ENCODE measurements at places on chromosomes 5 and 9.

DNA sequence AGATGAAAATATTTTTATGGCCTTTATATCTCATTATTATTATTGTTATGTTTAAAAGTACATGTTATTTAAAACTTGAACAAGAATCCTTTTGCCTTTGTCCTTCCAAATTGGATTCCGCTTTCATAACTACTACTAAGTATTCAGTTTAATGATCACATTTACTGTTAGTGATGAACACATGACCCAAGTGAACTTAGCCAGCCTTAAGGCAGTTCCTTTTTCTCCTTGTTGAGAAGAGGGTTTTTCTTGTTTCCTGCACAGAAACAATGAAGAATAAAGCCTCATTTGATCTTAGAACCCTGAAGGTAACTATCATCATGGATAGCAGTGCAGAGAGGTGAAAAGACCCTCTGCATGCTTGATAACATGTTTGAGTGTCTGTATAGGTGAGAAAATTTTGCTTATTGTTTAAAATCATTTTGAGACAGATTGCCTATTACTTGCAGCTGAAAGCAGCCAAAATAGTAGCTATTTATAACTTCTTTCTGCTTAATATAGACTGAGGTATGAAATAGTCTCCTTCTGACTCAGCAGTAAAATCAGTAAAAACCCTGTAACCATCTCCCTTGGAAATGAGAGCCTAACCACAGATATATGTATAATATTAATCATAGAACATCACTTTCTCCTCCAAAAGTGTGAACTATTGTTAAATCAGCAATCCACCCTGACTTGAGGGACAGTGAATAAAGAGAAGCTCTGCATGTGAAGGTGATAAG, 266.2 kb downstream of the SPATA31D1 start:
- DNase-seq: no peak

- DNase-seq: no peak
Observed at GRCh38 chr5:154273028-154273617, 82.6 kb downstream of the GALNT10 start.

- no peak for DNase-seq
Observed at GRCh38 chr9:17656889-17657288, 78.0 kb downstream of the SH3GL2 start.

- DNase-seq: no peak
Observed at GRCh38 chr5:121182788-121183490, 668.7 kb upstream of the FTMT start.

DNA sequence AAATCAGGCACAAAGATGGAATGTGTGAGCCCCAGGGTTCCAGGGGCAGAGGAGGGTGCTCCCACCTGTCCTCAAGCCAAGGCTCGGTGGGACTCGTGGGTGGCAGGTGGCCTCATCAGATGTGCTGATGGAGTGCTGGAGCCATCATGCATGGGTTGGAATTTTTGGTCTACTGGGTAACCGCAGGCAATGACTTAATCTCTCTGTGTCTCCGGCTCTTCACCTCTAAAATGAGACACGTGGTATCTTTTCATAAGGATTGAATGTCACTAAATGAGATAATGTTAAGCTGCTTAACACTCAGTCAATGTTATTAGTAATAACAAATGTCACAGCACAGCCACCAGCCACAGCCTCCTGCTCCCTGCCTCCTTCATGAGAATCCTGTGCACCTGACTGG, 245.5 kb downstream of the HSPA4 start:
- no peak for DNase-seq

DNA sequence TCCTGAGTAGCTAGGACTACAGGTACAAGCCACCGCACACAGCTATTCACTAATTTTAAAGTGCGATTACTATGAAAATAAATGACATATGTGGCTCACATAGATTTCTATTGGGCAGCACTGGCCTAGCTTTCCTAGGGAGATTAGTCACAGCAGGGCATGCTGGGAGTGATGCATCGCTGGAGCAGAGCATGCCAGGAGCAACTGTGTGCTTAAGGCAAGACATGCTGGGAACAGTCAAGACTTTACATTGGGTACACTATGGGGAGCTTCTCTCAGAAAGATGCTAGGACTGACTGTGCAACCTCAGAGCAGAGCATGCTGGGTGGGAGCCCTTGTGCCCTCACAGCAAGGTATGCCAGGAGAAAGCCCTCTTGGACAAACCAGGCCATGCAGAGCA, 9.3 kb downstream of the ST6GALNAC6 start:
- no peak for DNase-seq

GRCh38 chr9:126149661-126150060, 177.0 kb upstream of the MVB12B start:
- no peak for DNase-seq

GRCh38 chr5:10579536-10580521, 16.0 kb downstream of the ANKRD33B start:
- no peak for DNase-seq

DNA sequence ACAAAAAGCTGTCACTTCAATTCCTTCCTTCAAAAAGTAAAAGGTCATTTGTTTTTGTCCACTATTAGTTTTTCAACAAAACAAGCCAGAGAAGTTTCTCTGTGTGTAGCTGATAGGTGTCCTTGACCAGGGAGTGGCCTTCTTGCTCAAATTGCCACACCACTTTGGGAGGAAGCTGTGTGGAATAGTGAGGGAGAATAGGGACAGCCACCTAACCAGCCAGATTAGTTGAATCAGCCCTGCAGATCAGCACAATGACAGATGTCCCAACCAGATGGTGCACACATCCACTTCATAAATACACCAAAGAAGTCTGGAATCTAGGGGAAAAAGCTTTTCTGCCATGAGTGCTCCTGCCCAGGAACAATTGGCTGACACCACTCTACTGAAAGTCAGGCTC, 37.2 kb downstream of the NREP start:
- no peak for DNase-seq

GRCh38 chr9:2018764-2019558, 3.8 kb downstream of the SMARCA2 start:
- no peak for DNase-seq

DNA sequence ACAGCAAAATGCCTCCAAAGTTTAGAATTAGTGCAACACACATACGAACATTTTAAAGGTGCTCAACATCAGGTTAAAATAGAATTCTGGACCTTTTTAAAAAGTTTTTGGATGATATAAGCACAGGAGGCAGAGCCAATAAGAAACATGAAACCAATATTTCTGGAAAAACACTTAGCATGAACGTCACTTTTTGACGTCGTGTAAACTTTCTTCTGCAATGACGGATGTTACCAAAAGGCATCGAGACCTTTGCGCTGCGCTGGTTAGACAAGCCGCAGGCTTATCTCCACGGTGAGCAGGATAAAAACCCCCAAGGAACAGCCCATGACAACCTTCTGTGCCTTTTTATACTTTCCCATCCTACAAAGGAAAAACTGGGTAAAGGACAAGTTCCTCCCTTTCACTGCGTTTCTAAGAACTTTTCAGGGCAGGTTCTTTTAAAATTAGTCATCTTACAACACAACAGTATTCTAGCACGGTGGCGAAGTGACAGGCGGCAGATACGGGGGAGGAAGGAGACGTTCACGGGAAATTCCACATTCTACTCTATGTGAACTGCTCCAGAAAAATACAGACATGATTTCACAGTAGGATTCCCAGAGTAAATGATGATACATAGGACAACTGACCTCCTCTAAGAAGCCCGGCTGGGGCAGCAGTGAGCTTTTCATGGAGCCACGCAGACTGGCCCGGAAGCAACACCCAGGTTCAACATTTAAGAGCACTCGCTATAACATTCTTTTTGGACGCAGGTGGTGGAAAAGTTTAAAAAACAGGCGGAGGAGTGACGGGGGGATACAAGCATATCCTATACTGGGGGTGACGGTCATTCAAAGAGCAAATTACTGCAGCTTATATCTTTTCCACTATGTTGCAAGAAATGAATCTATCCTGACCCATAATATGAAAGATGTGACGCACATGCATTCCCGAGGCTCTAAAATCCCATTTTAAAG, 52.4 kb downstream of the USP20 start:
- no peak for DNase-seq

DNA sequence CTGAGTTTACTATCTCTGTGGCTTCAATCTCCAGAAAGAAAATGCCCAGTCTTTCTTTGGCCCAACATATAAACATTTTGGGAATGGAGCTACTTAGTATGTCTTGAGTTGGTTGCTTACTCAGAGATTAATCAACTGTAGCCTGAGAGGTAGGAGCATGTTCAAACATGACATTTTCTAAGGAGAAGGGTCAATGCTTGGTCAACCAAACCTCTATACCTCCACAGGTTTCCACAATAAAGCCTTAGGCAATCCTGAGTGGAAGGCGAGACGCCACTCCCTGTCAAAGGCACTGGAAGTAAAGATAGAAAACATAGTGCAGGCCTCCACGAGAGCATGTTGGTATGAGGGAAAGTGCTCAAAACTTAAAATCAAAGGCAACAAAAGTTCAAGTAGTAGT, 411.4 kb downstream of the KCTD16 start:
- no peak for DNase-seq

DNA sequence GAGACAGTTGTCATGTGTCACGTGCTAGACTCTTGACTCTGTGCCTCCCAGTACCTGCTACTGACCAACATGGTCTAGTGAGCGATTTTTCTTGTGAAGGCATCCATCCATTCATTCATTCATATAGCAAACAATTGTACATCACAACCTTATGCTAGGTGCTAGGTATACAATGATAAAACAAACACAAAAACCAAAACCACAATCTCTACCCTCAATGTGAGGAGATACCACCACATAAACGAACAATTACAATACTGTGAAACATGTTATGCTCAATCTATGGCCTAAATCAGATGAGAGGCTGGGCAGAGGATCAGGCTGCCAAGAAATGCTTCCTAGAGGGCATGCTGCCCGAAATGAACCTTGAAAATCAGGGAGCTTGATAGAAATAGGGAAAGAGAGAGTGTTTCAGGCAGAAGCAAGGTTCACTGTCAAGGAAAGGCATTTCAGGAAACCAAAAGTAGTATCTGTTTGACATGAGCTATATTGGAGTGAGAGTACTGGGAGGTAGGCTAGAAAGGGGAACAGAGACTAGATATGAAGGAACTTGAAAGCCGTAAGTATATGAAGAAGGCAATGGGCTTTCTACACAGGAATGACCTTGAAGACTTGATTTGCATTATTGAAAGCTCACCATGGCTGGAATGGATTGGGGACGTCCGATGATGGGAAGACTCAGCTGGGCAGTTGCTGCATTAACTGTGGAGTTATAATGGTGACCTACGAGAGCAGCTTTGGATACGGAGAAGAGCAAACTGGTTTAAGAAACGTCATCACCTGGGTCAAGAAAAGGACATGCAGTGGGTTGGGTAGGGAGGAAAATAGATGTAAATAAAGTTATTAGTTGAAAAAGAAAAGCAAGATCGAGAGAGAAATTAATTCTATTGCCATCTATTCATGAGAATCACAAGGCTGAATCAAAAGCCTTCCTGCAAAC, 90.1 kb downstream of the THBS4 start:
- no peak for DNase-seq

GRCh38 chr5:129945774-129946270, 41.6 kb downstream of the CHSY3 start:
- no peak for DNase-seq

DNA sequence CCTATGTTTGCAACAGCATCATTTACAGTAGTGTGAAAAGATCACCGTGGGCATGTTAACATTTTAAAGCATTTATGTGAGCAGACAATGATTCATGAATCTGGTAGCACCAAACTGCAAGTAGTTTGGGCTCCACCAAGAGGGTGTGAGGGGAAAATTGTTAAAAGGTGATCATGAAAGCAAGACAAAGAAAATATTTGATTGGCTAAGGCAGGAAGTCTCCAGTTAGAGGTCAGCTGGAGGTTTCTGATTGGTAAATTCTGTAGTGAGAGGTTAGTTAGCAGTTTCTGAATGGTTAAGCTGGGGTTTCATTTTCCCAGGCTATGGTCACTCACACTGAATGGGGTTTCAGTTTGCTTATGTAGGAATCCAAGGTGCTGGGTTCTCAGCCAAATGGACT, 13.5 kb upstream of the DRD1 start:
- no peak for DNase-seq

GRCh38 chr9:116504893-116505480, 182.1 kb upstream of the TRIM32 start:
- DNase-seq: no peak

DNA sequence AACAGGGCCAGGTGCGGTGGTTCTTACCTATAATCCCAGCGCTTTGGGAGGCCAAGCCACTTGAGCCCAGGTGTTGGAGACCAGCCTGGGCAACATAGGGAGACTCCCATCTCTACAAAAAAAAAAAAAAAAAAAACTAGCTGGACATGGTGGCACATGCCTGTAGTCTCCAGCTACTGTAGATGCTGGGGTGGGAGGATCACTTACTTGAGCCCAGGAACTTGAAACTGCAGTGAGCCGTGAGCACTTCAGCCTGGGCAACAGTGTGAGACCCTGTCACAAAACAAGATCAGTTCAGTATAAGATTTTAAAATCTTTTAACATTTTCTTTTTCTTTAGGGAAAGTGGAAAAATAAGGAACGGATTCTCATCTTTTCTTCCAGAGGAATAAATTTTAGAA, 2.5 kb downstream of the BRIX1 start:
- DNase-seq: no peak

GRCh38 chr9:86836797-86837196, 110.5 kb downstream of the GAS1 start:
- DNase-seq: no peak

DNA sequence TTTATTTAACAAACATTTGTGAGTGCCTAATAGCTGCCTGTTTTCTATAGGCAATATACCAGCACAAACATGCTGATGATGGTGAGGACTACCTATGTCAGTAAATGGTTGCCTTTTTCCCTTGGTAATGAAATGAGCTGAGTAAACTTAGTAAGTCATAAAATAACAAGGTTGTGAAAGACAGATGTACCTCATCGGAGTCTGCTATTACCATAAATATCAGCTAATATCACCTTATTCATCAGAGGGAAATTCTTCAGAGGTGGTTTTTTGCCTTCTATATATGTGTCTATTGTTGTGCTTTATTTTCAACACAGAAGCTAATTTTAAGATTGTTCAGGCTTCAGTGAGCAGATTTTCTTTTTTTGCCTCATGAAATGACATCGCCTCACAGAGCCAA, 1040.5 kb downstream of the DTWD2 start:
- DNase-seq: no peak

DNA sequence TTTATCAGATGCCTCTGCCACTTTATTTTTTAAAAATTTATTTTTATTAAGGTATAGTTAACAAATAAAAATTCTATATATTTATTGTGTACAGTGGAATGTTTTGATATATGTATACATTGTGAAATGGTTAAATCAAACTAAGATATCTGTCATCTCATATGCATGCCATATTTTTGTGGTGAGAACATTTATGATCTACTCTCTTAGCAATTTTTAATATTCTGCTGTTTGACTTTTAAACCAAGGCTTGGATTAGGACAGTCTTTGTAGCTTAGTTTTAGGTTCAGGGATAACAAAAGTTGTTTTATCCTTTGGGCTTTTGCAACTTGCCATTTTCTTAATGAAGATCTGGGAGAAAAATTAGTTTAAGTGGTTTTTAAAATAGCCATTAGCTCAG, 46.0 kb upstream of the CDKN2B start:
- DNase-seq: no peak

Measured in left ventricle myocardium superior (tissue), 1 donor.